ENCODE measurements at places on chromosomes 16 and 17.

DNA sequence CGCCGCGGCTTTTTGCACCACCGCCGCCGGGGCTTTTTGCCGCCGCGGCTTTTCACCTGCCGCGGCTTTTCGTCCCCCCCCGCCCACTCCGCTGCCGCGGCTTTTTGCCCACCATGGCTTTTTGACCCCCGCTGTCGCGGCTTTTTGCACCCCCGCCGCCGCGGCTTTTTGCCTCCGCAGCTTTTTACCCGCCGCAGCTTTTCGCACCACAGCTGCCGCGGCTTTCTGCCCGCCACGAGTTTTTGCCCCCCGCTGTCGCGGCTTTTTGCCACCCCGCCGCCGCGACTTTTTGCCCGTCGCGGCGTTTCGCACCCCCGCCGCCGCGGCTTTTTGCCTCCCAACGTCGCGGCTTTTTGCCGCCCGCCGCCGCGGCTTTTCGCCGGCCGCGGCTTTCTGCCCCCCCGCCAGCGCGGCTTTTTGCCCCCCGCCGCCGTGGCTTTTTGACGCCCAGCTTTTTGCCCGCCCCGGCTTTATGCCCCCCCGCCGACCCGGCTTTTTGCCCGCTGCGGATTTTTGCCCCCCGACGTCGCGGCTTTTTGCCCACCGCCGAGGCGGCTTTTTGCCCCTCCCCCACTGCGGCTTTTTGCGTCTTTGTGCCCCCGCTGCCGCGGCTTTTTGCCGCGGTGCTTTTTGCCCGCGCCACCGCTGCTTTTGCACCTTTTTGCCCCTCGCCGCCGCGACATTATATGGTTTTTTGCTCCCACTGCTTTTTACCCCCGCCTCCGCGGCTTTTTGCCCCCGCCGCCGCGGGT, 1343.6 kb downstream of the TP53TG3F start:
- no peak for DNase-seq

GRCh38 chr16:2738615-2739014, 13.8 kb upstream of the SRRM2 start:
- DNase-seq, result no peak

- peak; percentile 45 for DNase-seq
These were observed 761 bp downstream of the GAN start for GRCh38 chr16:81315271-81316175.

DNA sequence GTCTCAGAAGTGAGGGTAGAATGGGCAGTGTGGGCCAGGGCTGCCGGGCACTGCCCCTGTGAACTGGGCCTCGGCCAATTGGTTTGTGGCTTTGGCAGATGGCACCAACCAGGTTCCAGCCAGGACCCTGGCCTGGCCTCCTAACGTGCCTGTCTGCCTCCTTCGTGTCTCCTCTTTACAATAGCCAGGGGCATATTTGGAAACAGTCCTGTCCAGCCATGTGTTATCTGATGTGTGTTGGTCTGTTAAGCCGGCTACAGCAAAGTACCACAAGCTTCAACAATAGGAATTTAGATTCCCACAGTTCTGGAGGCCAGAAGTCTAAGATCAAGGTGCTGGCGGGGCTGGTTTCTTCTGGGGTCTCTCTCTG, 14.6 kb downstream of the CRISPLD2 start:
- no peak for DNase-seq

GRCh38 chr17:15654886-15655561, 29.1 kb downstream of the TRIM16 start:
- no peak for DNase-seq
